ENCODE measurements at places on chromosomes 16 and 17.
A peak's percentile ranks its signal among the peaks of the same experiment; 100 is the strongest.

GRCh38 chr17:65163990-65164495 is 26.9 kb downstream of the RGS9 start:
- no peak for DNase-seq

GRCh38 chr16:4415538-4416199 is 727 bp downstream of the CORO7 start:
- peak; percentile 54 for DNase-seq

DNA sequence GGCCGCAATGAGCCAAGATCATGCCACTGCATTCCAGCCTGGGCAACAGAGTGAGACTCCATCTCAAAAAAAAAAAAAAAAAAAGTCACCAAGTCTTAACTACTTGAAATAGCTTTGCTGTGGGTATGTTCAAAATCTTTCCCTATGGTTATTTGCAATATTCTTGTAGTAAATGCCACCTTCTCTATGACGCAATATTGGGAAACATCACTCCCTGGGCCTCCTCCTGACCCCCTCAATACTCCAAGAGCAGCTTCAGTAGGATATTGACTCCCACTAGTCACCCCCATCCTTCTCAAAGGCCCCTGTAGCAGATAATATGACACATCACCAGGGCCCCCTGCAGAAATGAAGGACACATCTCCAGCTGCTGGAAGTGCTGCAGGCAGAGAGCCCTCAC is 137.8 kb downstream of the AIPL1 start:
- no peak for DNase-seq

- DNase-seq = no peak
These were observed 48.4 kb upstream of the SKAP1 start for GRCh38 chr17:48478224-48479013.

- no peak for DNase-seq
These were observed 19.7 kb upstream of the PIK3R5 start for GRCh38 chr17:8985054-8985701.

GRCh38 chr17:48093341-48094045 is 7.8 kb downstream of the CBX1 start:
- DNase-seq = no peak

DNA sequence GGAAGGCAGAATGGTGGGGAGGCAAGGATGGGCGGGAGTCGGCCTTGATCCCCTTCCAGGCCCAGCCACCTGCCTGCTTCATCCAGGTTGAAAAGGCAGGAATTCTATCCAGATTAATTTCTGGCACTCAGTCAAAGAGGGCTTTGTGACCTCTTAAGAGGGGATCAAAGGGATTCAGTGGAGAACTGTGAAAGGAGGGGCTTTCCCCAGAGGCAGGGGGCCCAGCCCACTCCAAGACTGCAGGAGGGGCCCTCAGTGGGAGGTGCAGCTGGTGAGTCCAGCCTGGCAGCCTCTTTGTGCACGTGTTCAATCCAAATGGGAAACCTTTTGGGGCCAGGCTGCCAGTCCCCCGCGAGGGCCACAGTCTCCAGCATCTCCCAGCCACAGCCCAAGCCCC is 148.5 kb upstream of the PLCG2 start:
- DNase-seq = no peak

DNA sequence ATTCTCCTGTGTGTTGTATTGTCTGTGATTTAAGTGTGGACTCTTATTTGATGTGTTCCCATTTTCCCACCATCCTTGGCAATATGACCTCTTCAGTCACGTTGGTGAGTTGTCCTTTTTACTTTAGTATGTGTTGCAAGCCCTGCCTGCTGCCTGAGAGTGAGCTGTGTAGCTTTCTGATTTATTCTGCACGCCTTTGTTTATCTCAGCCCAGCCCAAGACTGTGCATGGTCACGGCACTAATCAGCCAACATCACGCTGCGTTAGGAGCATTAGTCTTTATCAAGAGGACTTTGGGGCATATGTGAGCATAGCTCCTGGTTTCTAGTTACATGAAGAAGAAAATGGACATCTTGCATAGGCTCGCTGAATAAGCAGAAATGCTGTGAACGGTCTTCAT is 6.0 kb downstream of the TOM1L1 start:
- no peak for DNase-seq

DNA sequence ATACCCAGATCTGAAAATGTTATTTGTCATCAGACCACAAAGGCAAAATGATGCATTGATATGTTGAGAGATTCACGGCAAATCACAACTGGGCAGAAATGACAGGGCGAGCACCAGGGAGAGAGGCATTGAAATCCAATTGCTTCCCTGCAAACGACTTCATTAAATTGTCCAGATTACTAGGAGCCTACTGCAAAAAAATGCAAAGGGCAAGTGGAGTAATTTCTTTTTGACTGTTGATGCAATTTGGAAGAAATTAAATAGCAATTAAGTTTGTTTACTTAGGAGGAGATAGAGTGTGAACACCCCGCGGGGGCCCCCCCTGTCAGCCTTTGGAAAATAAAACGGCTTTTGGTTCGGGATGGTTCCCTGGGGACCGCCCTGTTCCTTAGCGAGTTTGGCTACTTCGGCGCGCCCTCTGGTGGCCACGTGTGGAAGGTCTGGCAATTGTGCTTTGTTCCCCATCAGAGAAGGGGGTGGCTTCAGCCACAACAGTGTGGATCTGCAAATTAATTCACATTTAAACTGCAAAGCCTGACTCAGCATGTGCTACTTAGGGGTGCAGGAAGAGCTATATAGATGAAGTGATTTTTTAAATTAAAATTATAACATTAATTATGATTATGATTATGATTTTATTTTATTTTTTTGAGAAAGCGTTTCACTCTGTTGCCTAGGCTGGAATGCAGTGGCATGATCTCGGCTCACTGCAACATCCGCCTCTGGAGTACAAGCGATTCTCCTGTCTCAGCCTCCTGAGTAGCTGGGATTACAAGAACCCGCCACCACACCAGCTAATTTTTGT is 14.5 kb upstream of the TMC7 start:
- DNase-seq = peak; percentile 93

GRCh38 chr16:87127061-87127765 is 190.0 kb downstream of the C16orf95 start:
- DNase-seq = no peak

Data from WTC11 (cell line).